ENCODE measurements at places on chromosomes 7 and 10.

GRCh38 chr10:5510281-5511072 lies 11.1 kb upstream of the CALML5 start:
- H3K27ac ChIP-seq = no peak overlapping the region
- H3K4me3 ChIP-seq = no peak overlapping the region
- no peaks in the 10 kb centered on the region for H3K4me1 ChIP-seq

DNA sequence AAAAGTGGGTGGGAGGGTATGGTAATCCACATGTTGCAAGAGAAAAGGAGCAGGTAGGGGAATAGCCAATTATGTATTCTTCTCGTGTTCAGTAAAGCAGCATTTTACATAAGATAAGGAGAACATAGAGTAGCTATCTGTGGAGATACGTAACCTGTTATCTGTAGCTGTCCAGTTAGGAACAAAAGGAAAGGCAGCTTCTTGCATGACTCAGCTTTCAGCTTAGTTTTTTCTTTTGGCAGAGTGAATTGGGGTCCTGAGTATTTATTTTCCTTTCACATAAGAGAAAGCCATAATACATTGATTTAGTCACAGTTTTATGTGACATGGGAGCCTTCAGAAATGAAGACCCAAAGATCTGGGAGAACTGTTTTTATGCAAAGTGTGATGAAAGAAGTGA lies 116.7 kb upstream of the IMMP2L start:
- H3K27ac ChIP-seq = no peak overlapping the region
- H3K27me3 ChIP-seq = no peaks in the 10 kb centered on the region
- H3K4me1 ChIP-seq = no peaks in the 10 kb centered on the region
- H3K4me3 ChIP-seq = no peak overlapping the region

- no peaks in the 10 kb centered on the region for H3K36me3 ChIP-seq
- H3K4me1 ChIP-seq = peaks cover 1% of the 10 kb centered on the region
- H3K27me3 ChIP-seq = peaks cover 2% of the 10 kb centered on the region
- DNase-seq = no peak
- H3K4me3 ChIP-seq = no peak overlapping the region
- H3K27ac ChIP-seq = no peak overlapping the region
Observed at GRCh38 chr7:135685306-135686084, 23.2 kb downstream of the STMP1 start.

- H3K4me3 ChIP-seq = no peak overlapping the region
- H3K27me3 ChIP-seq = no peaks in the 10 kb centered on the region
- H3K36me3 ChIP-seq = no peaks in the 10 kb centered on the region
- no peak for DNase-seq
- H3K4me1 ChIP-seq = no peaks in the 10 kb centered on the region
- no peak overlapping the region for H3K27ac ChIP-seq
Observed at GRCh38 chr10:20017961-20018360, 201.7 kb downstream of the PLXDC2 start.

- no peak overlapping the region for H3K4me3 ChIP-seq
- H3K4me1 ChIP-seq = peaks cover 4% of the 10 kb centered on the region
Observed at GRCh38 chr7:121372376-121373010, 23.6 kb downstream of the FAM3C start.

DNA sequence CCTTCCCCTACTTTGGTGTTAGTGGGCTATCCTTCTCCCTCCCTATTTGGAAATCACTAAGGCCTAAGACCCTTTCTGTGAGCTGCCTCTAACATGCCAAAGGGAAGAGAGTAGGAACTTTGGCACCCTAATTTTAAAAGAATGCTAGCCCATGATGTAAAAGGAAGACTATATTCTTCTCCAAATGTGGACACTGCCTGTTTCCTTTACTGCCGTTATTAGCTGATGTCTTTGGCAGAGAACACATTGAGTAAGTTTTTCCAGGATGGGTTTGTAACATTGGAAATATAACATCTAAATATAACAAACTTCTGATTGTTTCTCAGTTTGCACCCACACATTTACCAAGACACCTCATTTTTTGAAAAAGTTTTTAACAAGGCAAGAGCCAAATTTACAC lies 56.9 kb upstream of the TNKS2 start:
- H3K27me3 ChIP-seq = peaks cover 1% of the 10 kb centered on the region
- peaks cover 3% of the 10 kb centered on the region for H3K4me1 ChIP-seq
- no peak for DNase-seq
- H3K36me3 ChIP-seq = peaks cover 11% of the 10 kb centered on the region

- no peak overlapping the region for H3K27ac ChIP-seq
- no peak overlapping the region for H3K4me3 ChIP-seq
- H3K36me3 ChIP-seq = no peaks in the 10 kb centered on the region
- no peak for DNase-seq
- no peaks in the 10 kb centered on the region for H3K4me1 ChIP-seq
Observed at GRCh38 chr7:93150200-93150835, 2.1 kb upstream of the SAMD9L start.

- DNase-seq = no peak
- no peak overlapping the region for H3K4me3 ChIP-seq
- peaks cover 12% of the 10 kb centered on the region for H3K4me1 ChIP-seq
- H3K27ac ChIP-seq = no peak overlapping the region
- no peaks in the 10 kb centered on the region for H3K36me3 ChIP-seq
Observed at GRCh38 chr10:74255214-74255613, 104.2 kb downstream of the ADK start.

- H3K4me3 ChIP-seq = no peak overlapping the region
- no peak overlapping the region for H3K27ac ChIP-seq
- DNase-seq = no peak
- H3K4me1 ChIP-seq = peaks cover 56% of the 10 kb centered on the region
Observed at GRCh38 chr10:1654811-1655356, 82.4 kb downstream of the ADARB2 start.

- H3K4me1 ChIP-seq = peaks cover 23% of the 10 kb centered on the region
- no peak for DNase-seq
- peaks cover 7% of the 10 kb centered on the region for H3K36me3 ChIP-seq
- peaks cover 1% of the 10 kb centered on the region for H3K27me3 ChIP-seq
- no peak overlapping the region for H3K4me3 ChIP-seq
Observed at GRCh38 chr7:143892527-143893300, 9.3 kb downstream of the TCAF1 start.

GRCh38 chr7:73382934-73383503 lies 50.6 kb upstream of the FZD9 start:
- no peak for DNase-seq
- H3K36me3 ChIP-seq = peaks cover 11% of the 10 kb centered on the region
- H3K4me1 ChIP-seq = no peaks in the 10 kb centered on the region

Data from glutamatergic neuron (in vitro differentiated cells).